ENCODE measurements at places on chromosomes 4 and X.

GRCh38 chr4:42578187-42578586 is 78.7 kb downstream of the ATP8A1 start:
- no peak for DNase-seq

DNA sequence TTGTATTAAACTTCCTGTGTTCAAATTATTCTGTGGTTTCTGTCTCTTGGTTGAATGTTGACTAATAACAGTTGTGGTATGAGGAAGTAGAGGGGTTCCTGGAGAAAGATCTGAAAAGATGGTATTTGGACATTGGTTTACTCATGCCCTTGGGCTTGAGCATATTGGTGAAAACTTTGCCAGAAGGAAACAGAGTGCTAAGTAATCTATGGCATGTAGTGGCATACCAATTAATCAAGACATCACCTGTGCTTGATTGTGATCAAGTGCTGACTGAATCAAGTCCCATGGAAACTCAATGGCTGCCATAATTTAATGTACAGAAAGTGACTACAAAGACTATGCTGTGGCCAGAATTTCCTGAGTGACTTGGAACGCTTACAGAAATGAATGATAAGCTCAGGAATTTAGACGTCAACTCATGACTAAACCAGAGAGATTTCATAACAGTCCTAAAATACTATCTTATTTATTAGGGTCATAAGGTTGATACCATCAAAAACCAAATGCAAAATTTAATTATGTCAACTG is 2062.9 kb downstream of the ARAP2 start:
- DNase-seq, result no peak

- no peak for DNase-seq
These were observed 205.8 kb upstream of the BOD1L1 start for GRCh38 chr4:13833171-13833804.

DNA sequence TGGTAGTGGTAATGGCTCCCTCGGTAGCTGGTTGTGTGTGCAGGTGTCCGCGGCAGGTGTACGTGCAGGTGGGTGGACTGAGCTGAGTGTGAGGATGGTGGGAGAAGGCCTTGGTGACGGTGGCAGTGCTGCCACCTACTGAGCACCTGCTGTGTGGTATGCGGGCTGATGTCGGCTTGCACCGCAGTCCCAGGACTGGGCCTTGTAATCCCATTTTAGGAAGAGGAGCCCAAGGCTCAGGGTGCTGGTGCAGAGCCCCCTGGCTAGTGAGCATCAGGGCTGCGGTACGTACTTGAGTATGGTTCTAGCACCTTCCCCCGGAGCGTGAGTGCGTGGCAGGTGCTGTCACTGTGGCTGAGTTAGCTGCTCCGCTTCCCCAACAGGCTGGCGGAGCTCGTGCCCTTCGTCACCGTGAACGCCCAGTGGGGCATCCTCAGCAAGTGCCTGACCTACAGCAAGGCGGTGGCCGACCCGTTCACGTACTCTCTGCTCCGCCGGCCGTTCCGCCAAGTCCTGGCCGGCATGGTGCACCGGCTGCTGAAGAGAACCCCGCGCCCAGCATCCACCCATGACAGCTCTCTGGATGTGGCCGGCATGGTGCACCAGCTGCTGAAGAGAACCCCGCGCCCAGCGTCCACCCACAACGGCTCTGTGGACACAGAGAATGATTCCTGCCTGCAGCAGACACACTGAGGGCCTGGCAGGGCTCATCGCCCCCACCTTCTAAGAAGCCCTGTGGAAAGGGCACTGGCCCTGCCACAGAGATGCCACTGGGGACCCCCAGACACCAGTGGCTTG is 5.7 kb upstream of the CPZ start:
- DNase-seq, result no peak

- DNase-seq, result no peak
These were observed 221.3 kb downstream of the ANK2 start for GRCh38 chr4:113270520-113271319.
